Activated CD4-positive, alpha-beta T cell treated with anti-CD3 and anti-CD28 coated beads, Interleukin-2, amount 50 U/mL, for 4 hours (primary cell): ENCODE measurements at places on chromosomes 1 and 21.
A peak's percentile ranks its signal among the peaks of the same experiment; 100 is the strongest.

GRCh38 chr21:39961251-39961650 lies 94.0 kb downstream of the PCP4 start:
- DNase-seq: no peak

- DNase-seq: no peak
Observed at GRCh38 chr21:33121715-33122475, 52.0 kb downstream of the OLIG1 start.

DNA sequence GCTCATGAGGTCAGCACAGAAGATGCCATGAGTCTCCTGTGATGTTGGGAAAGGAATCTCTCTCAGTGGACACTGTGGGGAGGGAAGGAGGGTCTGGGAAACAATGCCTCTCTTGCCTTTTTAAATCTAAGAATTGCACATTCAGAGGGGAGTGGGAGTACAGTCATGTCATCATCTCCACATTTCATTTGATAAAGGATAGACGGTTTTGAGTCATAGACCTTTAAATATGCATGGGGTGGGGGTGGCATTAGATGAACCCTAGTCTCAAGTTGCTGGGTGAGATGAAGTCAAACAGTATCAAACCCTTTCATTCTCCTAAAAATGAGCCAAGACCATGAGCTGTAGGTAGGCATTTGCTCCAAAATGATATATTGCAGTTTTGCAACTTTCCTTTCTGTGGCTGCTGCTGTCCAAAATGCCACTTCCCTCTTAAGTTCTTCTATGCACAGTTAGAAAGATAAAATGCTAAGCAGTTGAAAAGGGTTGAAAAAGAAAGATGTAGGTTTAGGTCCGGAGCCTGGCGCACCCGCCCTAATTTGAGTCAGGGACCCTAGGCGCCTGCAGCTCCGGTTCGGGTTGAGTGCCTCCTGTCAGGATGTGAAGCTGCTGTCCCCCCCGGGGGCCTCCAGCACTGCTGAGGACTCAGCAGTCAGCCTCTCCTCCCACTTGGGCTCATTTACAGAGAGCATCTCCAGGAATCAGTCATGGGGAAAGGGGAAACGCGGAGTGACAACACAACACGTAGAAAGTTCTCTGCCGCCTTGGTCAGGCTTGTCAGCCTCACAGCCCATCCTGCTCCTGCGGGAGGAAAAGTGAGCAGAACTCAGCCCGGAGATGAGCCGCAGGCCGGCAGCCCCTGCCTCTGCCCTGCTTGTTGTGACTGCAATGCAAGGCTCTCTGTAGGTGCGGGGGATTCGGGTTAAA lies 479.3 kb upstream of the RUNX1 start:
- no peak for DNase-seq

GRCh38 chr21:25640202-25640942 lies 1.3 kb downstream of the JAM2 start:
- peak; percentile 0 for DNase-seq

DNA sequence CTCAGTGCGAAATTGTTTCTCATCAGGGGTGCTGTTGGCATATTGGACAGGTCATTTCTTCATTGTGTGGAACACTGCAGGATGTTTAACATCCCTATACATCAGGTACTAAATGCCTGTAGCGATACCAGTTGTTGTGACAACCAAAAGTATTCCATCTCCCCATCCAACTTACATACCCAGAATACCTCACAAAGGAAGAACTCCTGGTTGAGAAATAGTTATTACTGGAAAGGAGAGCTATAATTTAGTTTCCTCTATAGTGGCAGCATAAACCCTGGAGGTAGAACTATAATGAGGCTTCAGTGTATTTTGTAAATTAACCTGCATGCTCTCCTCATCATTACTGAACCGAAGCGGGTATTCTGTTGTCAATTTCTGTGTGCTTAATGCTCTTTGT lies 45.1 kb downstream of the IVNS1ABP start:
- DNase-seq: no peak

DNA sequence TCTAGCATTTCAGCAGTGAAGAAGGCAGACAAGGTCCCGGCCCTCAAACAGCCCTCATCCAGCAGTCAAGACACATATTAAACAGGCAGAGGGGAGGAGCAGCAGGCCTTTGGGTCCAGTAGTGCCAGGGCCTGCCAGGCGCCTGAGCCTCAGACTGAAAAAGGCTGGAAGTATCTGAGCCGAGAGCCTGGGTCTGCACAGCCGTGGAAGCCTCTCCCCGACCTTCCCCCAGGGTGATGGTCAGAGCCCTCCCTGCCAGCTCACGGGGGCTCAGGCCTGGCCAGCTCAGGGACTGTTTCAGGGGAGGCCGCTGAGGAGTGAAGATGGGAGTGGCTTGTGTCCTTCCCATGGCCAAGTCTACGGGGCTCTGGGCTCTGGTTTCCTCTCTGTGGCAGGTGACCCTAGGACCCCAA lies 565.2 kb downstream of the PTPRU start:
- DNase-seq: no peak

DNA sequence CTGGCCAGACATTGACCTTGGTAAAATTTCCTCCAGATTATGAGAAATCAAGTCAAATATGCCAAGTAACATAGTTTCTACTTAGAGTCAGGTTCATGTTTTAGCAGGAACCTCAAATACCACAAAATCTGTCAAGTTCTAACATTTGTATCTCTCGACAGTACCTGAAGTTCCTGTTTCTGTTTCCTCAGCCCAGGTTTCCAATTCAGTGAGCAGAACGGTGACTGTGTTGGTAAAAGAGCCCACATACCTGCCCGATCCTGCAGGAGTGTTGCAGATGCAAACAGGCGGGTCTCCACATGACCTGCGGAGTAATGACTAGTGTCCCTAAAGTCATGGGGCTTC lies 57.9 kb upstream of the LGALS8 start:
- no peak for DNase-seq

DNA sequence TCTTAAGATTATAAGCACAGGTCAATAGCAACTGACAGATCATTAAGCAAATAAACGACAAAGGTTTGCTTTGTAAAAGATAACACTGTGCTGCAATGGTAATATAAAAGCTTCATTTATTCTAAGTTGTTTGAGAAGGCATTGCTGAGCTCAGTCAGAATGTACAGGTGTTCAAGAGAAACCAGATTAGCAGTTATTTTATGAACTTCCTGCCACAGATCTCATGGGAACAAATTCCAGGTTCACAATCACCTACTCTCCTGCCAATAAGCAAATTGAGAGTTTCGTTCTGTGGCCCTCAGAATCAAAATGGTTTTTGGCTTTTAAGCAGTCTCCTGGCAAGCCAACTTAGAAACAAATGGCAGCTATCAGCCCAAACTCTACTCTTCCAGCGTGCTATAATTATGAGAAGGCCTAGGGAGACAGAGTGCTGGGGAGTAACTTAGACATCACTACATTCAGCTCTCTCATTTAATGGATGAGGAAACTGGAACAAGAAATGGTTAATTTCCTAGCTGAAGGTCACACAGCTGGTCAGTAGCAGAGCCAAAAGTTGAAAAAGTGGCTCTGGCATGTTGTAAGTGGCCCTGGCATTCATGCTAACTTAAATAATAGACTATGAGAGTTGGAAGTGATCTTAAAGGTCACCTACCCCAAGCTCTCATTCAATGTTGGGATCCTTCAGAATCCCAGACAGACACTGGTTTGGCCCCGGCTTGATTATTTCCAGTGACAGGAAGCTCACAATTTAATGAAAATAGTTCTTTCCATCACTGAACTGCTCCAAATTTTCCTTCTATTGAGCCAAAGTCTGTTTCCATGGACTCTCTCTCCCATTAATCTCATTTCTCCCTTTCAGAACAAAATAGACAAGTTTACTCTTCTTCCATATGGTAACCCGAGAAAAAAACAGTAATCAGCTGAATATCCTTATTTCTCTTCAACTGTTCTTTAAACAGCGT lies 82.6 kb upstream of the EDEM3 start:
- DNase-seq: no peak
